ENCODE measurements at places on chromosomes 7 and 10.

GRCh38 chr10:71131096-71131495 lies 81.3 kb upstream of the UNC5B start:
- DNase-seq: no peak

GRCh38 chr10:130623680-130624267 lies 487.6 kb downstream of the GLRX3 start:
- DNase-seq: no peak

GRCh38 chr10:49384268-49384953 lies 11.5 kb downstream of the DRGX start:
- no peak for DNase-seq

DNA sequence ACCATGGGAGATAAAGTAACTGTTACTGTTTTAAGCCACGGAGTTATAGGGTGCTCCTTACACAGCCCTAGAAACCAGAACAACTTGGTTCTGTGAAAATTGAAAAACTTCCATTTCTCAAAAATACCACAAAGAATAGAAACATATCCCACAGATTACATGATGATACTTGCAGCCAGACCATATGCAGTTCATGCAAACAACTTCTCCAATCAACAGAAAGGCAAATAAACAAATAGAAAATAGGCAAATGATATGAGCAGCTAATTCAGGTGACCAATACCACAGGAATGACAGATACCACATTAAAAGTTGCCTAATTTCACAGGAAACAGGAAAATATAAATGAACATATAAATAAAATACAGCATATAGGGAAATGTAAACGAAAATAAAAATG lies 297.5 kb downstream of the HTR7 start:
- no peak for DNase-seq

DNA sequence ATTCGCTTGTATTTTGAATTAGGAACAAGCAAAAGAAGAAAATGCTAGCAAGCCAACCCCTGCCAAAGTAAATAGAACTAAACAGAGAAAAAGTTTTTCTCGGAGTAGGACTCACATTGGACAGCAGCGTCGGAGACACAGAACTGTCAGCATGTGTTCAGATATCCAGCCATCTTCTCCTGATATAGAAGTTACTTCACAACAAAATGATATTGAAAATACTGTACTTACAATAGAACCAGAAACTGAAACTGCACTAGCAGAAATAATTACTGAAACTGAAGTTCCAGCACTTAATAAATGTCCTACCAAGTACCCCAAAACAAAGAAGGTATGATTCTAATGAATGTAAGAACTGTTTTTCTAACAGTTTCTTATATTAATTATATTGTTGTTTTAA lies 87.9 kb downstream of the KMT2E start:
- no peak for DNase-seq

GRCh38 chr7:101650579-101651081 lies 21.5 kb upstream of the MYL10 start:
- no peak for DNase-seq

- DNase-seq: no peak
Measured at GRCh38 chr7:89687211-89687610, 467.1 kb upstream of the STEAP1 start.

DNA sequence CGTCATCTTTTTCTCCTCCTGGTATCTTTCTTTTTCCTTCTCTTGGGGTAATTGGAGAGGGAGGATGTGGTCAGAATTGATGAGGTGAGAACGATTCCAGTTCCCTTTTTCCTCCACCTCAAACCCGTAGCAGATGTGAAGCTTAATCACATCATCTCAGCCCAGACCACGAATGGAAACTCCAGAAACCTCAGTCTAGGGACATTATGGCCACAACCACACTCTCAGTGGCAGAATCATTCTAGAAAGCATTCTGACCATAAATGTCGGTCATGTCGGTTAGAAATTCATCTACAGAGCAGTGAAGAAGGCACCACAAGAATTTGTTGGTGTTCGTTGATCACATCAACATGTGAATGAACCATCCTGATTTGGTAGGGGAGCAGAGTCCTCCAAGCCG lies 78.7 kb downstream of the GATA3 start:
- no peak for DNase-seq

DNA sequence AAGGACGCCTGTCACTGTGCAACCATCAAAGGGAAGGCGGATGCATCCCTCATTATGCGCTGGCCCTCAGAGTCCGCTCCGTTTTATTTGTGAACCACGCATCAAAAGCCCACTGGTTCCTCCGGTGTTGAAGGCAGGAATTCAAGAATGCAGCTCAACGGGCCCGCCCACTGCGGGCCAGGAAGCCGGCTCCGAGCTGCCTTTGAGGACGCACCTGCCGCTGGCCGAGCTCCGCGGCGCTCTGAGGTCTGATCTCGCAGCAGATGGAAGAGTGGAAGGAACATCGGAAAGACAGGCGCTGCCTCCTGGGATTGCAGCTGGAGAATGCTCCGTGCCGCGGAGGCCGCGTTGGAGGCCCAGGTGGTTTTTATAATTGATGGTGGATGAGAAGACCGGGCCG lies 56.9 kb upstream of the ADGRA1 start:
- no peak for DNase-seq

- DNase-seq: no peak
Measured at GRCh38 chr7:23633417-23633816, 36.2 kb downstream of the CCDC126 start.

DNA sequence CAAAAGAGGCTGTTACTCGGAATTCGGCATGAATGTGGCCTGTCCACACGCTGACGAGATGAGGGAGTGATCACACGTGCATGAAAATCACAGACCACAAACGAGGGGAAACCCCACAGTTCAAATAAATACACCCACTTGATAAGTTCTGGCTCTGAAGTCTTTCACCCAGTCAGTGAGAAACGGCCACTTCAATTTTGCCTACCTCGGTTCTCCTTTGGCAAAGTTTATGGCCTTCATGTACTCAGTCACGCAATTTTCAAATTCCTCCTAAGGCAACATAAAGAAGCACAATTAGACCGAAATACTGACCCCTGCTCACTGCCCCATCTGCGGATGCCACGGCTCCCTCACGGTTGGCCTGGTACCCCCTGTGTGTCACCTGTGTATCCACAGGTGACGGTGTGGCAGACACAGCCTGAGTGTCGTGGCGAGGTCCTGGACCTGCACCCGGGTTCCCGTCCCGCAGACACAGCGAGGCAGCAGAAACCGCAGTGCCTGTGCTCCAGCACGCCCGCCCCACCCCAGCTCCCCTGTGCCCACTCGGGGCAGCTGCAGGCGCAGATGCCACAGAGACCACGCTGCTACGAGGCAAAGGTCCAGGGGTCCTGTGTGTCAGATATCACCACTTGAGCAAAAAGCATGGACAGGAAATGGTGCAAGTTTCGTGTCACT lies 1.4 kb downstream of the CFAP46 start:
- no peak for DNase-seq

- no peak for DNase-seq
Measured at GRCh38 chr10:121796342-121796741, 131.5 kb downstream of the ATE1 start.

DNA sequence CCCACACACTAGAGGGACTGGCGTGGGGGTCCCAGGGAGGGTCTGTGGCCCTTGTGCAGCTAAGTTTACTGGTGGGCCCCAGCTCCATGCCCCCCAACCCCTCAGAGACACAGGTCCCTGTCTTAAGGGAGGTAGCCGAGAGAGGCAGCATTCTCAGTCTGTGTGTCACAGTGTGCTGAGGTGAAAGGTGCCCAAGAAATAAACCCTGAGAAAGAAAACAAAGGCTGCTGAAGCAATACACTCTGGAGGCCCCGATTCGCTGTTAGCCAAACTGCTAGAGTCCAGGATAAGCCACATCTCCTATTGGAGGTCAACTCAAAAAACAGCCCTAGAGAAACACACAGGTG lies 28.6 kb upstream of the NDST2 start:
- DNase-seq: no peak

DNA sequence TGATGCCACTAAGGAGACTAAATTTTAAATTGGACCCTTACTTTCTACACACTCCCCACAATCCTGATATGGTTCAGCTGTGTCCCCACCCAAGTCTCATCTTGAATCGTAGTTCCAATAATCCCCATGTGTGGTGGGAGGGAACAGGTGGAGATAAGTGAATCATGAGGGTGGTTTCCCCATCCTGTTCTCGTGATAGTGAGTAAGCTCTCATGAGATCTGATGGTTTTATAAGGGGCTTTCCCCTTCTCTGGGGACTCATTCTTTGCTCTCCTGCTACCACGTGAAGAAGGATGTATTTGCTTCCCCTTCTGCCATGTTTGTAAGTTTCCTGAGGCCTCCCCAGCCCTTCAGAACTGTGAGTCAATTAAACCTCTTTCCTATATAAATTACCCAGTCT lies 18.4 kb upstream of the BET1 start:
- peak; percentile 85 for DNase-seq

GRCh38 chr10:126114884-126115555 lies 218.7 kb downstream of the FANK1 start:
- DNase-seq: no peak

GRCh38 chr7:130985361-130985760 lies 251.4 kb upstream of the KLF14 start:
- DNase-seq: no peak

- DNase-seq: no peak
Measured at GRCh38 chr7:66781408-66782090, 41.0 kb downstream of the RABGEF1 start.

- no peak for DNase-seq
Measured at GRCh38 chr7:154171422-154171821, 119.2 kb downstream of the DPP6 start.

Measured in kidney tubule cell (primary cell).